CD4-positive, alpha-beta T cell treated with Interleukin-4 for 1 hour (primary cell): ENCODE measurements at places on chromosomes 12 and 14.
A peak's percentile ranks its signal among the peaks of the same experiment; 100 is the strongest.

DNA sequence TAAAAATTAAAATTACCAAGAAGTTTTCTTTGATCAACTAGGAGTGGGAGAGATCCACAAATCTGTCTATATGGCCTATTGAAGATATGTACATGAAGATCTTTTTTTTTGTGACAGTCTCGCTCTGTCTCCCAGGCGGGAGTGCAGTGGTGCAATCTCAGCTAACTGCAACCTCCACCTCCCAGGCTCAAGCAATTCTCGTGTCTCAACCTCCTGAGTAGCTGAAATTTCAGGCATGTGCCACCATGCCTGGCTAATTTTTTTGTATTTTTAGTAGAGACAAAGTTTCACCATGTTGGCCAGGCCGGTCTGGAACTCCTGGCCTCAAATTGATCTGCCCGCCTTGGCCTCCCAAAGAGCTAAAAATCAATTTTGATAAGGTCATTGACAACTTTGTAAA, 4.6 kb upstream of the NFATC4 start:
- DNase-seq, result no peak

GRCh38 chr12:91215940-91216454, 33.4 kb upstream of the DCN start:
- no peak for DNase-seq

- DNase-seq, result no peak
These were observed 17.1 kb downstream of the HELB start for GRCh38 chr12:66319266-66319954.

DNA sequence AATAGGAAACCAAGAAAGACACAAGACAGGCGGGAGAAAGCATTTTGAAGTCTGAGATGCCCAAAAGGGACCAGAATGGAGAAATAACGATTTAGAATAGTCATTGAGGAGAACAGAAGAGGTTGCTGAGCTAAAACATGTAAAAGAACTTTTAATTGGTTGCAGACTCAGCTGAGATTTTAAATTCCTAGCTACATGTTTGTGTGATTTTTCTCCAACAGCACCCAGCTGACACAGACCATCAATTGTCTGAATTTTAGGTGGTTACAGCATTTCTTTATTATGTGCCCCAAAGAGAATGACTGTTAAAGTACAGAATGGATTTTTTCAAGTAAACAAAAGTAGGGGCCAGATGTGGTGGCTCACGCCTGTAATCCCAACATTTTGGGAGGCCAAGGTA, 50.3 kb downstream of the BAZ1A start:
- DNase-seq, result no peak

- DNase-seq, result no peak
These were observed 785 bp upstream of the FAM181A start for GRCh38 chr14:93926245-93926872.

GRCh38 chr14:85538636-85539035, 8.7 kb downstream of the FLRT2 start:
- DNase-seq, result no peak

- peak; percentile 40 for DNase-seq
These were observed at the start of gene PIANP for GRCh38 chr12:6700646-6701051. Gene PIANP (minus strand): TSS chr12:6700815. CDS start chr12:6698061, 2,754 bp downstream.

- DNase-seq, result no peak
These were observed 88.2 kb downstream of the SSPN start for GRCh38 chr12:26283617-26284016.

GRCh38 chr14:62532181-62532580, 513.1 kb downstream of the KCNH5 start:
- DNase-seq, result no peak

- DNase-seq, result no peak
These were observed 20.6 kb downstream of the CCDC92 start for GRCh38 chr12:123952037-123952436.

DNA sequence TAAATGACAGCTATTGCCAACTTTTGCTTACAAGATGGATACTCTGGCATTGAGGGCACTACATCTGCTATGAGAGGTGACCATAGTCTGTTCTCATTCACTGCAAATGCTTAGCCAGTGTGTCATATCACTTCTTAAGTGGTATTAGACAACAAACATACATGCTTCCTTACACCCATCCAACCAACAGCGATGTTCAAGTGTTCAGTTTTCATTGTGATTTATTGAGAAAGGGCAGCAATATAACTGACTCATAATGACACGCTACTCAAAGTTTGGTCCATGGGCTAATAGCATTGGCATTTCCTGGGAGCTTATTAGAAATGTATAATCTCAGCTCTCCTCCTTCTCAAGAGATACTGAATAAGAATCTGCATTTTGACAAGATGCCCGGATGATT, 181.7 kb downstream of the NPAS3 start:
- DNase-seq, result no peak

GRCh38 chr12:2820432-2820831, 8.0 kb downstream of the ITFG2 start:
- DNase-seq, result no peak

DNA sequence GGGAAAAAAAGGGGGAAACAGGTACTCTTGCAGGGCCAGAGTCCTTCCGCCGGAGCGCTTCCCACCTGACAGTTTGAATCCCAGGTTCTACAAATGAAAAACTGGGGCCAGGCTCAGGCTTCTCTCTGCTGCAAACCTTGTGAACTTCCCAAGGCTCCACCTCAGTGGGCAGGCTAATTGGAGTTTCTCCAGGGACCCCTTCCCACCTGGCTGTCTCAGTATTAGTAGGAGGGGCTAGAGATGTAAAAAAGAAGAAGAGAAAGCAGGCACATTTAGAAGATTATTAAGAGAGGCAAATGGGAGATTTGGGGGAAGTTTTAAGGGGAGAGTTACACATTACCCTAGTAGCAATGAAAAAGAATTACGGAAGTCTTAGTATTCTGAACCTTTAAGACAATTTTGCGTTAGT, 20.0 kb upstream of the CLEC2D start:
- peak; percentile 57 for DNase-seq

DNA sequence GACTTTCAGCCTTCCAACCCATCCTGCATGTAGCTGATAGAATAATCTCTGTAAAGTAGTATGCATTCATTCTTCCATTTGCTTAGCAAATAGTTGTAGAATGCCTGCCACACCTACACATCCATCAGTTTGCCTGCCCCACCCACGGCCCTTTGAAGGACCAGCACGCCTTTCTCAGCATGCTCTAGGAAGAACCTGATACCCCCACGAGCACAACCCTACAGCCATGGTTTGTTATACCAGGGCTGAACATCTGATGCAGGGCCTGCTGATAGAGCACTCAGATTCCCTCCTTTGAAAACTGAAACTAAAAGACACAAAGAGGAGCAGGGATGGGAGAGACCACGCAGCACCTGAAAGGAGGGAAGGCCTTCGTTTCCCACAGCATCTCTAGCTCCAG, 205.1 kb downstream of the ANO2 start:
- no peak for DNase-seq

- no peak for DNase-seq
These were observed 18.9 kb upstream of the CARMIL3 start for GRCh38 chr14:24032727-24033418.

GRCh38 chr14:59208224-59208814, 19.9 kb downstream of the DAAM1 start:
- no peak for DNase-seq

DNA sequence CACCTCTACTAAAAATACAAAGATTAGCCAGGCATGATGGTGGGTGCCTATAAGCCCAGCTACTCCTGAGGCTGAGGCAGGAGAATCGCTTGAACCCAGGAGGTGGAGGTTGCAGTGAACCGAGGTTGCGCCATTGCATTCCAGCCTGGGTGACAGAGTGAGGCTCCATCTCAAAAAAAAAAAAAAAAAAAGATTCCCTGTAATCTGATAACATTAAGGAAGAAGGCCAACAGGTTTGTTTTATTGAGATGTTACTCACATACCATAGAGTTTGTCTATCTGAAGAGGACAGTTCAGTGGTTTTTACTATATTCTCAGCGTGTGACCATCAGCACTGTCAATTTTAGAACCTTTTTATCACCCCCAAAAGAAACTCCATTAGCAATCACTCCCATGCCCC, 37.5 kb downstream of the TSPAN9 start:
- no peak for DNase-seq

- DNase-seq, result no peak
These were observed 56.0 kb downstream of the DCAF5 start for GRCh38 chr14:69096781-69097475.

DNA sequence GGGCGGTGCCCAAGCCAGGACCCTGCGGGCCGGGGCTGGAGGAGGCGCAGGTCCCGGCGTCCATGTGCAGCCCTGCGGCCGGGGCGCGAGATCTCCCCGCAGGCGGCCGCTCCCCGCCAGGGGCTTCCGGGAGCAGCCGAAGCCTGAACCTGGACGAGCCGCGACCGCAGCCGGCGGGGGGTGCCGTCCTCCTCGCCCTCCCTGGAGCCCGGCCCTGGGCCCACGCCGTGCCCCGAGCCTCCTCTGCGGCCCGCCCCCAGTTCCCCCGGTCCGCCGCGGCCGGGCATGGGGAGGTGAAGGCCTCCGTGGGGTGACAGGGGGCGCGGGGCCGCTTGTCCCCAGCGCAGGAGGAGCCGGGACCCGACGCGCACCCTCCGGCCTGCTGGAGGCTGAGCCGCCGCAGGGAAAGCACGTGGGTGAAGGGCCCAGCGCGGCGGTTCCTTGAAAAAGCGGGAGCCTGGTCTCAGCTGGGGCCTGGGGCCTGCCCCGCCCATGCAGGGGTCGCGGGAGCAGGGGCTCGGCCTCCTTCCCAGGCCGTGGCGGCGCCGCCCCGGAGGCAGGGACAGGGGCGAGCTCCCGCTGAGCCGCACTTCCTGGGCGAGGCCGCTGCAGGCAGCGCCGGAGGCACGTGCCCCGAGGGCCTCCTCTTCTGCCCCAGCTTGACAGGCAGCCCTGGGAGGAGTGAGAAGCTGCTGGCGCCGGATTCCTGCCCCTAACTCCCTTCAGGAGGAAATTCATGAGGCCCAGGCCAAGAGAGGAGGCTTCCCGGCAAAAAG, 55.6 kb upstream of the PPP2R5C start:
- peak; percentile 65 for DNase-seq

GRCh38 chr12:59151243-59151642, 230.9 kb upstream of the LRIG3 start:
- DNase-seq, result no peak

DNA sequence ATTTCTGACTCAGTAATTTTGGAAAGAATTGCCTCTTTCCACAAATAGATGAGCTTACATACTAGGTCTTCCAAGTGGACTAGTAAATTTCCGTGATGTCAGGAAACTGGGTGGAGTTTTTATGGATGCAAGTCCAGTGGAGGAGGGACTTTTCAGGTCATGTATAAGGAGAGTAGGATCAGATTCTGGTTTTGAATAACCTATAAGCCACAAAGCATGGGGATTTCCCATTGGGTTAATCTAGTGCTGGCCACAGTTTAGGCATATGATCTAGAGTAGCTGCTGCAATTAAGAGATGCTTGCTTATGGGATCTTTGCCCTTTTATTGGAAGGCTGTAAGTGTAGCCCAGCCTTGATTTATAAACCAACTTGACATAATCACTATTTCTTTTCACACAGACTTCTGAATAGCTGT, 33.8 kb downstream of the STK38L start:
- DNase-seq, result no peak

DNA sequence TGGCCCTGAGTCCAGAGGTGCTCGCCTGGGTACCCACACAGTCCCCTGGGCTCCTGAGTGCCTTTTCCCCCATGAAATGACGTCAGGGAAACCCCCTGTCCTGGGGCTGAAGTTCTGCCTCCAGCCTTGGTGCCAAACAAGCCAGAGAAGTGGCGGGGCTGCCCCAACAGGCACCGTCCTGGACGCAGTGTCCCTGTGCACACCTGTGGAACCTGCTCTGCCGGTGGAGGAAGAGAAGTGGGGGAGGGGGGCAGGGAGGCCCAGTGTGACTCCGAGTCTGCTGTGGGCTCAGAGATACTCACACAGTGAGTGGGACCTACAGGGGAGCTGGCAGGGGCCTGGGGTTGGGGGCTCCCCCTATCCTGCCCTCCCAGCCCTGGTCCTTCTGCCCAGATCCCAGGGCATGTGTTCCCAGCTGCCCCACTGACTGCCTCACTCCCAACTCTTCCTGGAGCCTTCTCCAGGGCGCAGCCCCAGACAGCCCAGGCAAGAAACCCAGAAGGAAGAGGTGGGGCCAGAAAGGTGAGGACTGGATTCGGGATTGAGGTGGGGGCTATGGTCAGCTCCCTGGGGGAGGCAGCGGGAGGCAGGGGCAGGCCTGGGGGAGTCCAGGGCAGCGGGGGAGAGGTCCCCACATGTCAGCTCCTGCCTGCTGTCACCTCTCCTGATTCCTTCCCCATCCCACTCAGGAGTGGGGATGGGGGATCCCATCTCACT, 24.7 kb downstream of the CCDC85C start:
- DNase-seq, result no peak

DNA sequence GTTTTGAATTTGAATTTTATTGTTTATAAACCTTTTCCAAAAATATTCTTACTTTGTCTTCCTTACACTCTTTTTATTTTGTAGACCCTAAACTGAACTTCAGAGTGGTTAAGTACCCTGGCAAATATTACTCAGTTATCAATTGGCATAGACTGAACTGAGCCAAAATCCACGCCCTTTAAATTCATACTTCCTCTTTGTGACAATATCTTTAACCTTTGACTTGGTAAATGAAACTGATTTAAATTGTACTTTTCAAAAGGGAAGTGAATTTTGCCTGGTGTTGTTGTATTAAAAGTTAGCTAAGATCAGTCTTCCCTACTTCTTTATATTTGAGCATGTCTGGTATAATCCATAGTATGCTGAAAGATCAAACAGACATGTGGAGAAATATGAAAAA, 184.3 kb upstream of the USP15 start:
- DNase-seq, result no peak

GRCh38 chr12:18108611-18109010, 18.6 kb upstream of the RERGL start:
- no peak for DNase-seq

DNA sequence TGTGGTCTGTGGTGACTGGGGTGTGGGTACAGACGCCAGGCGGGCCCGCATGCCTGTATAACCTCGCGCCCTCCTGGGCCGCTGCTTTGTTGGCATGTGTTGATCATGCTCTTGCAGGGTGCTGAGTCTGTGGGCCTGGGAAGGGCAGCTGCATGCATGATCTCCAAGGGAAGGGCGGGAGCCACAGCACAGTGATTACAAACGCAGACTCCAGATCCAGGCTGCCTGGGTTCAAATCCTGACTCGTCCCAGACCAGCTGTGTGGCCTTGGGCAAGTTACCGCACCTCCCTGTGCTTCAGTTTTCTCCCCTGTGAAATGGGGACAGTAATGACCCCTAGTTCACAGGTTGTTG, 24.0 kb downstream of the ADGRD1 start:
- DNase-seq, result no peak

- DNase-seq, result no peak
These were observed 92.9 kb downstream of the ESR2 start for GRCh38 chr14:64201296-64201695.

DNA sequence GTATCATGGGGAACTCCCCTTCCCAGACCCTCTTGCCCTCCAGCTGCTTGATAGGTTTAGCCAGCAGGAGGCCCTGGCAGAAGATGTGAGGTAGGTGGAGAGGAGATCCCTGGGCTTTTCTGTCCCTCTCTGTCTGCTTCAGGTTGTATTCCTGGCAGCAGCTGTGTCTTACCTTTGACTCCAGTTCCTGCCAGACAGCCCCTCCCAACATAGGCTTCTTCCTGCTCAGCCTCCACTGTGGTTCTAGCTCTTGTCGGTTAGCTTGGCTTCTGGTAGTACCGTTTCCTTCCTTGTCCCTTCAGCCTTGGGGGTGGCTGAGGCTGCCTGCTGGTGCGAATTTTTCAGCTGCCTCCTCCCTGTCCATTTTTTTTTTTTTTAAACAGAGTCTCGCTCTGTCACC, 215.7 kb upstream of the CRY1 start:
- DNase-seq, result no peak

- peak; percentile 6 for DNase-seq
These were observed 645 bp downstream of the FOXA1 start for GRCh38 chr14:37594238-37594970.

- DNase-seq, result peak; percentile 34
These were observed 41.4 kb upstream of the MANSC4 start for GRCh38 chr12:27821259-27821973.
